Activated CD4-positive, alpha-beta T cell treated with anti-CD3 and anti-CD28 coated beads for 36 hours (primary cell): ENCODE measurements at places on chromosomes 16 and 17. TPM values are rescaled to one million over a fixed set of nuclear protein-coding genes. Genes with fewer than 3 reads are reported as not detected.

ITGB4 gene
- 1.5 TPM for total RNA-seq

MSLN gene
- not detected for total RNA-seq

- peaks cover 27% of the 10 kb centered on the region for H3K4me1 ChIP-seq
- no peak overlapping the region for H3K4me3 ChIP-seq
- H3K36me3 ChIP-seq, result peaks cover 10% of the 10 kb centered on the region
These were observed 4.0 kb downstream of the SYNGR3 start for GRCh38 chr16:1993731-1994131.

- no peak overlapping the region for H3K4me3 ChIP-seq
- H3K36me3 ChIP-seq, result no peaks in the 10 kb centered on the region
- no peaks in the 10 kb centered on the region for H3K4me1 ChIP-seq
- H3K27me3 ChIP-seq, result peaks cover 26% of the 10 kb centered on the region
- no peak for DNase-seq
- H3K27ac ChIP-seq, result no peak overlapping the region
These were observed 6.5 kb downstream of the SLC6A4 start for GRCh38 chr17:30229012-30229411.

DNA sequence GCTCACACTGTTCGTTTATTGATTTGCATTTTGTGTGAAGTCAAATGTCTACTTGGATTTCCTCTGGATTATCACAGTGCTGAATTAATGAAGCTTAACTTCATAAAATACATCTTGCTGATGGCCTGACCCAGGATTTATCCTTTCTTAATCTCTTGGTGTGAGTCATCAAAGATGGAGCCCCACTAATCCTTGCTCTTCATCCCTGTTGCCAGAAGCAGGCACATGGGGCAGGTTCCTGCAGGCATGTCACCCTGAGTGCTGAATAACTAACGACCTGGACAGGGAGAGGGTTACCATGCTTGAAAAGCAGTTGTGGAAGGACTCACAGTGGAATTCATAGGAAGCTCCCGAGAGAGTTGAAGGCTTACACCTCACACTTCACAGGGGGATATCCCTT is 56.0 kb upstream of the FA2H start:
- peaks cover 2% of the 10 kb centered on the region for H3K36me3 ChIP-seq
- H3K27me3 ChIP-seq, result peaks cover 8% of the 10 kb centered on the region
- no peak overlapping the region for H3K4me3 ChIP-seq
- H3K27ac ChIP-seq, result no peak overlapping the region
- H3K4me1 ChIP-seq, result peaks cover 4% of the 10 kb centered on the region
- DNase-seq, result no peak

DNA sequence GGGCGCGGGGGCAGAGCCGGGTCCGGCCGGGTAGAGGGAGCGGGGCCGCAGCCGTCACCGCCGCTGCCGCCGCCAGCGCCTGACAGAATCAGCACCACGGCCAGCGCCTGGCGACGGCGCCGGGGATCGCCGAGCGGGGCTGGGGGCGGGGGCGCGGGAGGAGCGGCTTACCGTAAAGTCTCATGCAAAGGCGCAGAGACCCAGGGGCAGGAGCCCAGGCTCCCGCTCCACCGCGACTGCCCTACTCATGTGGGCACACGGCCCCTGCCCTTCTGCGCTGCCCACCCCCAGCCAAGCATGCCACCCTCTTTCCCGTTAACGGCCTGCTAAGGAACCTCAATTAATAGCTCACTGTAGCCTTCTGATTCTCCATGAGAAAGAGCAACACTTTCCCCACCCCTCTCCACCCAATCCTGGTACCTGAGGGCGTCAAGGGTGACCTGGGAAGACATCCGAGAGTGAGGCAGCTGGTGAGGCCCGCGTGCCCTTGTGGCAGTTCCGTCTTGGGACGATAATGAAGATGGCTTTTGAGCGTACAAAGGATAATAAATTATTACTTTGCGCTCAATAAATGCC is at the start of gene SEZ6:
SEZ6 (minus strand) TSS at position 98 of the 576 bp plus-strand sequence. CDS start 164 bp downstream, outside the sequence.
- no peak within 1 kb of the TSS for H3K4me3 ChIP-seq
- no peaks in the 10 kb centered on the region for H3K36me3 ChIP-seq
- H3K27ac ChIP-seq, result no peak within 1 kb of the TSS
- DNase-seq, result peak; percentile 88
- H3K4me1 ChIP-seq, result peaks cover 2% of the 10 kb centered on the region
